ENCODE measurements at places on chromosomes 5 and 9. TPM values are rescaled to one million over a fixed set of nuclear protein-coding genes. Genes with fewer than 3 reads are reported as not detected.

The GRXCR2 gene
- total RNA-seq, result not detected

The SMIM27 gene
- 5.2 TPM for total RNA-seq

The CDHR2 gene
- 87.3 TPM for total RNA-seq

The OMD gene
- total RNA-seq, result 0.13 TPM

The C9 gene
- total RNA-seq, result 1,159 TPM

The MZB1 gene
- total RNA-seq, result 0.96 TPM

The IFNA21 gene
- not detected for total RNA-seq

The FUBP3 gene
- total RNA-seq, result 31.1 TPM

The PAX5 gene
- total RNA-seq, result 0.05 TPM

The ASS1 gene
- 1,233 TPM for total RNA-seq

The S1PR3 gene
- total RNA-seq, result 2.0 TPM

The ARL14EPL gene
- not detected for total RNA-seq

The MAMDC2 gene
- 0.48 TPM for total RNA-seq

The OBP2B gene
- not detected for total RNA-seq

The PKD2L2 gene
- total RNA-seq, result not detected

The SOHLH1 gene
- not detected for total RNA-seq

The NIPAL4 gene
- not detected for total RNA-seq

The LPAR1 gene
- total RNA-seq, result 0.86 TPM

The ACSL6 gene
- 3.7 TPM for total RNA-seq

The ANXA2R gene
- total RNA-seq, result 0.35 TPM

The DDX46 gene
- 19.0 TPM for total RNA-seq

The TLX3 gene
- total RNA-seq, result not detected

The CARD6 gene
- 2.4 TPM for total RNA-seq

The SPINK4 gene
- not detected for total RNA-seq

Measured in left lobe of liver (tissue), 2 donors.